ENCODE measurements at places on chromosomes 12 and 14.

- no peak for DNase-seq
These were observed 188.0 kb downstream of the FOXN3 start for GRCh38 chr14:89228921-89229639.

DNA sequence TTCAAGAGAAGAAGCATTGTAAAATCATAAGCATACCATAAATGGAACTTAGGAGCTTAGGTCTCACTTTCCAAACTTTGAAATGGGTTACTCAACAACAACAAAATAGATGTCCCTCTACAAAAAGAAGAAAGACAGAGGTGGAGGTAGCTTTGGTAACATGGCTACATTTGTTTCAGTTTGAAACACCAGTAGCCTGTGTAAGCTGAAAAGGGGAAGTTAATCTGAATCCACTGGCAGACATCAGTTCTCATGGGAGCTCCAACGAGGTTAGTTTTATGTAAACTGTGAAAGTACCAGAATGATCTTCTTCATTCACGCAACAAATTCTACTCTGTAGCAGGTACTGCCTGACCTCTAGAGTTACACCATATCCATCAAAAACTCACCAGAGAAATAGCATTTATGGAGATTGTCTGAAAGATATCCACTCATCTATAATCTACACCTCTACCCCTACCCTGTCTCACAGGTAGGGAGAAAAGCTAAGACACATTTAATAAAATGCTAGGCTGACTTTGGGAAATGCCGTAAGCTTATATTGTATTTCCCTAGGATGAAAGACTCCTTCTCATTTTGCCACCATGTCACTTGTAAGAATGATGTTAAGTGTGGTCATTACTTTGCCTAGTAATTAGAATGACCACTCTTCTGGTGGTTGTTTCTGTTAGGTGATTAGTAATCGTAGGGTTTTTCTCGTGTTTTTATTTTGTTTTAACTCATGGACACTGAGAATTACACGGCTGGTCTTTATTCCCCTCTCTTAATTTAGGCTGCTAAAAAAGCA lies 224.1 kb downstream of the ASCL1 start:
- DNase-seq, result no peak

DNA sequence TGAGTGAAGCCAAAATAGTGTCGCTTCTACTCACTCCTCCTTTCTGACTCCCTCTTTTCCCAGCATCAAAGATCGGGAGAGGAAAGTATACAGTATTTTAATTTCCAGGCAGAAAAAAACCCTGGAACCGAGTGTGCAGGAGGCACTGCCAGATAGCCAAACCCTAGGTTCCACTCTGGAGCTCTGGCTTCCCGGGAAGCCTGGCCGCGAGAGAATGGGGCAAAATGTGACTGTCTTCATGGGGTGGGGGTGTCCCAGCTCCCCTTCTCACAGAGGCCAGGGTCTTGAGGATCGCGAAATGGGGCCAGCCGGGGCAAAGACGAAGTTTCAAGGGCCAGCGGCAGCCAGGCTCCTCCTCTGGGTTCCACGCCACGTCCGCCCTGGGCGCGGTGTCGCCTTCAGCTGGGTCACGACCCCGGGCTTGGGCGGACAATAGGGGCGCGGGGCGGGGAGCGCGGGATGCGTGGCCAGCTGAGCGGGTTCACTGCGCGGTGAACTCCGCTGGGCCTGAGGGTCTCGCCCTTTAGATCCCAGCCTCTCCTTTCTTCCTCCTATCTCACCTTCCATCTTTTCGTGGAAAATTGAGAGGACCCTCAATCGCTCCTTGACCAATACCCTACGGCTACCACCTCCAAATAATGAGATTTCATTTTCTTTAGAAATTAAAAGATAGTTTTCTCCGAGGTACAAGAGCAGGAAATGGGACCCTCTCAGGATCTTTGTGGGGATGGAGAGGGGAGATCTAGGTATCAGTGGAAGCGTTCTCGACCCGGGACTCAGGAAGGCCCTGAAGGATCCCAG lies 6.7 kb downstream of the HOXC4 start:
- no peak for DNase-seq

- no peak for DNase-seq
These were observed 19.7 kb upstream of the IFT81 start for GRCh38 chr12:110104188-110105094.

- DNase-seq, result no peak
These were observed 159.0 kb upstream of the SFSWAP start for GRCh38 chr12:131551675-131552491.

GRCh38 chr14:95814363-95815225 lies 62.0 kb upstream of the TUNAR start:
- DNase-seq, result no peak

- no peak for DNase-seq
These were observed 32.8 kb downstream of the GALC start for GRCh38 chr14:87960013-87960787.

DNA sequence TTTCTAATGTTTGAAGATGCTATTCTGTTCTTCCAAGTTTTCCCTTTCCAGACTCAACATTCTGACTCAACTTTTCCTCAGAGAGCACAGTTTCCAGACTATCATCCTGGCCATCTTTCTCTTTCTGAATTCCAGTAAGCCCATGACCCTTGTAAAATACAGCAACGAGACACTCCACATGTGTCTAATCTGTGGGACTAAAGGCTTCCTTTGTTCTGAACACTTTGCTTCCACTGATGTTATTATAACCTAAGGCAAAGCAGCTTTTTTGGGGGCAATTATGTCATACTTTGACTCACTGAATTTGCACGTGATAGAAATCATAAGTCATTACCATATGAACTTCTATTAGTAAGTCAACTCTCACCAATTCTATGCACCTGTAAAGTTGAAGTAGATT lies 6.3 kb upstream of the ART4 start:
- DNase-seq, result no peak

DNA sequence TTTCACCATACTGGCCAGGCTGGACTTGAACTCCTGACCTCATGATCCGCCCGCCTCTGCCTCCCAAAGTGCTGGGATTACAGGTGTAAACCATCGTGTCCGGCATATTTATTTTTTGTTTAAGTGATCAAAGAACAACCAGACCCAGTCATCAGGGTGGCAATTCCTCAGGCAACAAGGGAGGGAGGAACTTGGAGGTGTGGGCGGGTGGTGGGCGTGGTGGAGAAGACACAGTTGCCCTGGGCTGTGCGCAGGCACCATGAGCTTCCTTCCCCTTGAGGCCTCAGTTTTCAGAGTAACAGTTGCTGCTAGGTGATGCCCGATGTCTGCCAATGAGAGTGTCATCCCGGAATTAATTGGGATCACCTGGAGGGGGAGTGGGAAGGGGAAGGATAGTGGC lies 191.7 kb downstream of the ALG10 start:
- DNase-seq, result no peak

DNA sequence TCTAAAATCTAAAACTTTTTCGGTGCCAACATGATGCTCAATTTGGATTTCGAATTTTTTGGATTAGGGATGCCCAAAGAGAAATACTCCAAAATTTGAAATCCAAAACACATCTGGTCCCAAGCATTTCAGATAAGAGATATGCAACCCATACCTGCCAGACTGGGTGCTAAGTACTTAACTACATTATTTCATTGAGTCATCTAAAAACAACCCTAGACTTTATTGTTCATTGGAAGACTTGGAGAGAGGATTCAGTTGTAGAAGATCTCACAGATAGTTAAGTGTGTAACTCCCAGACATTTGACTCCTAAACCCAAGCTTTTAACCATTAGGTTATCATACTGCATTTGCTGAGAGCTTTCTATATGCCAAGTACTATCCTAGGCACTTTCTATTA lies 102.2 kb downstream of the BCAT1 start:
- no peak for DNase-seq

- DNase-seq, result no peak
These were observed 146.4 kb downstream of the FOXN3 start for GRCh38 chr14:89270439-89271227.

GRCh38 chr12:92987846-92988621 lies 58.9 kb upstream of the EEA1 start:
- no peak for DNase-seq

- DNase-seq, result no peak
These were observed 258.7 kb downstream of the SYT10 start for GRCh38 chr12:33180918-33181317.

GRCh38 chr12:120741476-120742421 lies 16.1 kb downstream of the ACADS start:
- DNase-seq, result no peak

Data from stimulated activated CD8-positive, alpha-beta memory T cell treated with anti-CD3 and anti-CD28 coated beads, Interleukin-2, amount 100 ng/mL, for 1 hour (primary cell).